ENCODE measurements at places on chromosomes 7 and 10.
A peak's percentile ranks its signal among the peaks of the same experiment; 100 is the strongest.

GRCh38 chr10:56012101-56012500 is 349.0 kb downstream of the ZWINT start:
- DNase-seq: no peak

DNA sequence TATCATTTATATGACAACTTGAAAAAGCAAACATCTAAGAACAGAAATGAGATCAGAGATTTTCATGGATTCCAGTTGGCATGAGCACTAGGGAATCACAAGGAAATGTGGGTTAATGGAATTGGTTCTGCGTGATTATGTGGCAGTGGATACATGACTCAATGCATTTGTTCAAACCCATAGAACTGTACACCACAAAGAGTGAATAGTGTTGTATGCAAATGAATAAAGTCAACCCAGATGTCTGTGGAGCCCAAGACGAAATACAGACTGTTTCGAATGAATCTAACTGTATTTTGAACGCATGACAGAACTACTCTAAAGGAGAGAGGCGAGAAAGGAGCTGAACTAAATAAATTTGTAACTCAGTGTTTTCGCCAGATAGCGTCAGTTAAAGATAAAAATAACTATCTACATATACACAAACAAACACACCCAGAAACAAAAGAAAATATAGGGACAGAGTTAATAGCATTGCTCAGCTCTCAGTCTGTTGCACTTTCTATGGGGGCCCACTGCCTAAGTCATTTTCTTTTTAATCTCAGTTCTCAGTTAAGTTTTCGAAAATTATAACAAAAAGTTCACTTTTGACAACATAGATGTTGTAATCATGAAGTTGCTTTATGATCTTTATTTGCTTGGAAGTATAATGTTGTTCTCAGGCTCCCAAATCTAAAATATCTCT is 636.7 kb upstream of the SEMA3D start:
- no peak for DNase-seq

- no peak for DNase-seq
These were observed 35.9 kb downstream of the FZD1 start for GRCh38 chr7:91299952-91300775.

DNA sequence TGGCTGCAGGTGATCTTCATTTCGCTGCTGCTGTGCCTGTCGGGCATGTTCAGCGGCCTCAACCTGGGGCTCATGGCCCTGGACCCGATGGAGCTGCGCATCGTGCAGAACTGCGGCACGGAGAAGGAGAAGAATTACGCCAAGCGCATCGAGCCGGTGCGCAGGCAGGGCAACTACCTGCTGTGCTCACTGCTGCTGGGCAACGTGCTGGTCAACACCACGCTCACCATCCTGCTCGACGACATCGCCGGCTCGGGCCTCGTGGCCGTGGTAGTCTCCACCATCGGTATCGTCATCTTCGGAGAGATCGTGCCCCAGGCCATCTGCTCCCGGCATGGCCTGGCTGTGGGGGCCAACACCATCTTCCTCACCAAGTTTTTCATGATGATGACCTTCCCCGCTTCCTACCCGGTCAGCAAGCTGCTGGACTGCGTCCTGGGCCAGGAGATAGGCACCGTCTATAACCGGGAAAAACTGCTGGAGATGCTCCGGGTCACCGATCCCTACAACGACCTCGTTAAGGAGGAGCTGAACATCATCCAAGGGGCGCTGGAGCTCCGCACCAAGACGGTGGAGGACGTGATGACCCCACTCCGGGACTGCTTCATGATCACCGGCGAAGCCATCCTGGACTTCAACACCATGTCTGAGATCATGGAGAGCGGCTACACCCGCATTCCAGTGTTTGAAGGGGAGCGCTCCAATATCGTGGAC is 1.3 kb downstream of the CNNM2 start:
- peak; percentile 42 for DNase-seq

DNA sequence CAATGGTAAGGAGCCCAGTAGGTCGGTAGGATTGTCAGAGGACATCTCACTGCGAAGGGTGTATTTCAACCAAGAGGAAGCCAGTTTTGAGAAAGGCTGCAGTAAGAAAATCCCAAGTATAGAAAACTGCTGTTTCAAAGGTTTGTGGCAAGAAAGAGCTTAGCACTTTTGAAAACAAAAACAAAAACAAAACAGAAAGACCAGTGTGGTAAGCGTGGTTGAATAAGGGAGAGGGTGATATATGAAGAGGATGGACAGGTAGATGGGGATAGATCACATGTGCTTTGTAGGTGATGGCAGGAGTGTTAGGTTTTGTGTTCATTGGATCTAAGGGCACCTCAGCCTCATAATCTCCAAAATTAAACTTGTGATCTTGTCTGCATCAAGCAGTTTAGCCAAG is 141.6 kb upstream of the WNT16 start:
- DNase-seq: no peak

- peak; percentile 42 for DNase-seq
These were observed 39.3 kb downstream of the PRF1 start for GRCh38 chr10:70563230-70563629.

Measured in right forelimb (tissue), 1 donor.